Stimulated activated CD4-positive, alpha-beta T cell treated with anti-CD3 and anti-CD28 coated beads, Interleukin-1b, Interleukin-23, amount 100 ng/mL, for 1 hour (primary cell): ENCODE measurements at places on chromosomes 7 and 10.

- no peak for DNase-seq
These were observed 5.7 kb downstream of the ARPC1B start for GRCh38 chr7:99380032-99380822.

DNA sequence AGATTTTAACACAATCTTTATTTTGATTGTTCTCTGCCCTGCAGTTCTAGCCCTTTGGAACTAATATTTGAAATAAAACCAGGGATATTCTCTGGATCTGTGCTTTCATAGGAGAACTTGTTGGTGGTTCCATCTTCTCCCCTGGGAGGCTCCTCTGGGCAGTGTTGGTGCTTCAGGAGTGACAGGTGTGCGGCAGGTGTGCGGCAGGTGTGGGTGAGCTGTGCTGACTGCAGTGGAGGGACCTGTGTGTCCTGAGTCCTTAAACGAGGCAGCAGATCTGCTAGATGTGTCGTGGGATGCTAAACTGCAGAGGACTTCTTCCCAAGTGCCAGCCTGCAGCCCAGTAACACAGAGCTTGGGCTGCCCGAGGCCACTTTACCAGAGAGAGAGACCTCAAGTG is 98.4 kb downstream of the LYZL1 start:
- DNase-seq: no peak

- no peak for DNase-seq
These were observed 41.9 kb upstream of the PRKAR1B start for GRCh38 chr7:768881-769504.

- DNase-seq: no peak
These were observed 58.0 kb downstream of the NEBL start for GRCh38 chr10:20839141-20839540.

DNA sequence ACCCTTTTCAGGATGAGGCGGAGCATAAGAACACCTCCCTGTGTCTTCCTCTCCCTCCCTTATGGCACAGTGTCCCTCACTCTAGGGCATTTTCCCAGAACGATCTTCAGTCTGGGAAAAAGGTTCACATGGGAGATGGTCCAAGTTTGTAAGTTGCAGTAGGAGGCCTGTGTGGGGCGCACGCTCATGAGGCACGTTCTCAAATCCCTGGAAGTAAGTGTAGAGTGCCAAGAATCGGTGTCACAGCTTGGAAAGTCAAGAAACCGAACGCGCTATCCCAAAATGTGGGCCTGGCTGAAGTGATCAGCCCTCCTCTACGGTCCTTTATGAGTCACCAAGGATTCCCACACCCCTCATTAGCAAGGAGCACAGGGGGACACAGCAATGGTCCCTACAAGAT is 23.9 kb upstream of the SMARCD3 start:
- DNase-seq: no peak

GRCh38 chr7:521221-522070 is 1.8 kb upstream of the PDGFA start:
- no peak for DNase-seq

GRCh38 chr7:151138153-151138851 is 29.2 kb downstream of the GBX1 start:
- no peak for DNase-seq

- no peak for DNase-seq
These were observed 46.4 kb downstream of the TCF7L2 start for GRCh38 chr10:112996462-112996861.

DNA sequence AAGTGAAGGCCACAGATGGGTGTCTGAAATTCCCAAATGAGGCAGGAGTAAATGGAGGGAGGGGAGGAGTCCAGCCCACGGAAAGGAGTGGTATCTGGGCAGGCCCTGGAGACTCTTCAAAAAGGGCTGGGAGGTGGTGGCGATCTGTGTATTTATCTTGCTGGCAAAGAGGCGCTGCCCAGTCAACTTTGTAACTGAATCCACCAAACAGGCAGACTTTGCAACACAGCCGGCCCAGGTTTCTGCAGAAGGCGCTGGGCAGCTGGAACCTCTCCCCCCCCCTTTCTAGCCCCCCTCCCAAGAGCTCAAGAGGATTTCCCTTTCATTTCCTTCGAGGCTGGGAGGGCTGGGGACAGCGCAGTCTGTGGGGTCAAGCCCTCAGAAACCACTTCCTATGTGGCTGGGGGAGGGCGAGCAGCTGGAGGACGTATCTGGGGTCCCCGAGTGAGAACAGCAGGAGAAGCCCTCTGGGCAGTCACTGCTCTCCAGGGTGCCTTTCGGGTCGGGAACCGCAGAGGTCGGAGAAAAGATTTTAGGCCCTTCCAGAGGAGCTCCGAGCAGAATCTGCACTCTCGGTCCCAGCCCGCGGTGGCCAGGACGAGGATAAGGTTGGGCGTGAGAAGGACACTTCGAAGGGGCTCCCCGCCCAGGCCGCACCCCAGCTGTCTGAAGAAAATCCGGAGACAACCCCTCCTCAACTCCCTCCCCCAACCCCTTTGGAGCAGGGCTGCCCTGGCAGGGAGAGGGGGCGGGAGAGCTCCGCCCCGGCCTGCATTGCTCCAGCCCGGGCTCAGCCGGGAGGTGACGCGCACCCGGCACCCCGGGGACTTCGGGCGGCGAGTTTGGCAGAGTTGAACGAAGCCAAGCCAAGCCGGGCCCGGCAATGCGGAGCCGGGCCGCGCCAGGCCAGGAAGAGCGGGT is 965 bp downstream of the ZCCHC24 start:
- no peak for DNase-seq

- DNase-seq: no peak
These were observed 179.8 kb upstream of the PFKP start for GRCh38 chr10:2887391-2888070.

DNA sequence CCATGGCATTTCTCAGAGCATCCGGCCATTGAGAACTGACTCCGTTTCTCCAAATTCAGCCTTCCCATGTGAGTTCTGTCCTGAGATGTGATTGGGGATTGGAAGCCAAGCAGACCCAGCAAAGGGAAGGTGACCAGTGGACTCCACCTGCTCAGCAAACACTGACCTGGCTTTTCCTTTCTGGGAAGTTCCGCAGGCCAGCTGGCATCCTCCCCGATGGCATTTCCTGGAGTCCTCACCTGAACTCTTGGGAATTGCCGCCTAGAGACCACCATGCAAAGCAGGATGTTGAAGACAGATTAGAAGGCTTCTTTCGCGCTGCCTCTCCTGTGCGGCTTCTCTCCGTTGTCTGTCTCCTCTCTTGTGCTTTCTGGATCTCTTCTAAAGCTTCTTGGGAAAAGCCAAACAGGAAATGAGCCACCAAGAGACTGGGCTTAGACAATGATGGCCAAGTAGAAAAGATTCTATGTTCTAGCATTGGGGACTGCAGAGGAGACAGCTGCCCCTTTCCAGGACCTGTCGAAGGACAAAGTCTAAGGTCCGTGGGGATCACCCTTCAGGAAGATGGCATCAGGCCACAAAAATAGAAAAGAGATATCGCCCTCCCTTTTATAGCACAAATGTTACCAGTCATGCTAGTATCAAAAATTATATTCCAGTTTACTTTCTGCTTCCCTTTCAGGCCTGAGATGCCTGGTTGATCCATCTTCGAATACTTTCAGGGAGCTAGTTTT is 103.7 kb upstream of the INSYN2A start:
- no peak for DNase-seq

DNA sequence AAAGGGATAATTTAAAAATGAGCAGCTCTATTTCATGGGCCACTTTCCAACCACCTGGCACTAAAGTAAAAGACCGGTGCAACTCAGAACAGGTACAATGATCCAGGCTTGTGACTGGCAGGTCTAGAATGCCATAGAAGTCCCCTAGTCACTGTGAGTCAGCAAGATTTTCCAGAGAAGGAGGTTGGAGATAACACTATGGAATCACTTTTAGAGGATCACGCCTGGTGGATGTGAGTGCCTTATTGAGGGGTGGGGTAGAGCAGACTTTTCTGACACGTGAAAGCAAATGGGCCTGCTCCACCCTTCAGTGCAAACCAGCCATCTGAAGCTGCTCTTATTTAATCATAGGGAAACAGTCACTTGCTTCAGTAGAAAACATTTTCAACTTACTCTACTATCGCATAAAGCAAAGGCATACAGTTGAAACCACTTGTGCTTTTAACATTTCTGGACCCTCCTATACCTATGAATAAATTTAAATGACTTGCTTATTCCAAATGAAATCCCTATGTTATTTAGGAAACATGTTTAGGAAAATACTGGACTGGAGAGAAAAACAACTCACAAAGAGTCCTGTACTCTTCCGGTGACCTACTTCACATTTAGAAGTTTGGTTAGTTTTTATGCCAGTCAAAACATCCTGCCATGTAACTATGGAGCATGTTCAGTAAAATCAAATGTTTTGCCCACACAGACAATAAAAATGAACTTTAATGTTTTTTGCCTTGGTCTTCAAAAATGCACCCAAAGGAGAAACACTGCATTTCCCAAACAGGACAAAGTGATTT is 21.5 kb upstream of the AKR1C1 start:
- DNase-seq: no peak

- no peak for DNase-seq
These were observed 55.6 kb downstream of the OSBPL3 start for GRCh38 chr7:24924375-24924774.

GRCh38 chr7:30994206-30995100 is 30.7 kb downstream of the GHRHR start:
- no peak for DNase-seq

DNA sequence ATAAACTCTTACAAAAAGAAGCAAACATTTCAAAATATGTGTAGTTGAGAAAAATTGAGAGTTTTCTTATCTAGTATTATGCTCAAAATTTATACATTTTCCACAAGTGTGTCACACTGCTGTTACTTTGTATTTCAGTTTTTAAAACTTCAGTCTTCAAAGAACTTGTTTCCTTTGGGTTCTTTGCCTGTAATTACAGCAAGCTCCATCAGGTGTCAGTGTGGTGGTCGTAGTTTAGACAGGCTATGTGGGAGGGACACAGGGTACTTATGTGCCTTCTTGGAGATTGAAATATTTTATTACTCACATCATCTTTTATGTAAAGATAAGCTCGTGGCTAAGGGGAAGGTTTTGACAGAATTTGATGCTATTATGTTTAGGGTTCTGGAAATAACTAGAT is 360.5 kb downstream of the FGFR2 start:
- no peak for DNase-seq

- DNase-seq: no peak
These were observed 89.6 kb downstream of the FOXL3 start for GRCh38 chr7:379456-380138.

- DNase-seq: no peak
These were observed 93.2 kb downstream of the ADK start for GRCh38 chr10:74244097-74244685.

DNA sequence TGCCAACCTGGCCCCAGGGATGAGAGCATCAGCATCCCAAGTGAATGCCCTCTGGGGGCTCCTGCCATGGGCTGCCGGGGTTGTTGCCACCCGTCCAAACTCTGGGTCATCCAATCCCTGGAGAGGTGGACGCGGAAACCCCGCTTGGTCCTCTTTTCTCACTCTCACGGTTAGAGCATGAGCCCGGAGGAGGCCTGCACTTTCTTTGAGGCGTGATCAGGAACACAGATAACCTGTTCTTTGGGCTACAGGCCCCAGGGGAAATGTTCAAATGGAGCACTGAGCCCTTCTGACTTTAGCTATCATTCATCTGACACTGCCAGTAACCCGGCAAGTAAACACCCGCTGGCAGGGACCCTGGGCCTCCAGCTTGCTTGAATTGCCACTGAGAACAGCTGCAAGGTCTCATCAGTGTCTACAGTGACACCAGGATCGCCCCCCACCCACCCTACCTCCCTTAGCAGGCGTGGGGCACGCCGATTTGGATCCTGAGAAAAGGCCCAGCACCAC is 29.4 kb upstream of the SLF2 start:
- no peak for DNase-seq

DNA sequence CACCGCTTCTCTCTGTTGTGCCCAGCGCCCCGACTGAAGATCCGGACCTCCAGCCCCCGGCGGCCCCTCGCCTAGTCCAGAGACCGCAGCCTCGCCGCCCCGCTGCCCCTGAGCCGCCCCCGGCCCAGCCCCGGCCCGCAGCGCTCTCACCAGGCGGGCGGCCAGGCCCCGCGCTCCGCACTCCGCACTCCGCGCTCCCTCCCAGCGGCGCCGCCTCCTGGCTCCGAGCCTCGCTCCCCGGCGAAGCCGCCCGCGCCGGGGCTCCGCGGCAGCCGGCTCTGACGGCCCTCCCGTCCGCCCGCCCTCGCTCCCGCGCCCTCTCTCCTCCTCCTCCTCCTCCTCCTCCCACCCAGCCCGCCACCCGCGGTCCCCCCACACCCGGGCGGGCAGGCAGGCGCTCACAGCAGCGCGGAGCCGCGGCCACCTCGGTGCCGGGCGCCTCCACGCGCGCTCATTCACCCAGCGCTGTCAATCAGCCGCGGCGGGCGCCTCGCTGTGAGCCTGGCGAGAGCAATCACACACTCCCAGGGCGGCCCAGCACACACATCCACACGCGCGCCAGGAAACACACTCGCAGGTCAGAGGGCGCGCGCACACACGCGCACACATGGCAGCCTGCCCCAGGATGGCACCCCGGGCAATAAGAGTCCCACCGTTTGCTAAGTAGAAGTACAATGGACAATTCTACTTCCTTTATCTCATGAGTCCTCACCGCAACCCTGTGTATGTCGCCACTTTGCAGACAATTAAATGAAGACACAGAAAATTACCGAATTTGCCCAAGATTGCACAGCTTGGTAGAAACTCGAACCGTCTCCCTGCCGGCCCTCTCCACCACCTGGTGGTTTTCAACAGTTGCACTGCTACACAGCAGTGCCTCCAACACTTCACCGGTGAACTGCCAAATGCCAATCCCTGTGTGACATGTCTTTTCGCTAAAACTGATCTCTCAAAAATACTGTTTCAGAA is at the start of gene PRRT4:
Gene PRRT4 (minus strand): TSS at position 280 of the 969 bp plus-strand sequence.
- DNase-seq: no peak

GRCh38 chr10:76297780-76298281 is 866.4 kb downstream of the LRMDA start:
- no peak for DNase-seq

- no peak for DNase-seq
These were observed 438 bp downstream of the LSMEM1 start for GRCh38 chr7:112481121-112481736.

GRCh38 chr7:101160910-101161309 is 4.5 kb downstream of the VGF start:
- no peak for DNase-seq

DNA sequence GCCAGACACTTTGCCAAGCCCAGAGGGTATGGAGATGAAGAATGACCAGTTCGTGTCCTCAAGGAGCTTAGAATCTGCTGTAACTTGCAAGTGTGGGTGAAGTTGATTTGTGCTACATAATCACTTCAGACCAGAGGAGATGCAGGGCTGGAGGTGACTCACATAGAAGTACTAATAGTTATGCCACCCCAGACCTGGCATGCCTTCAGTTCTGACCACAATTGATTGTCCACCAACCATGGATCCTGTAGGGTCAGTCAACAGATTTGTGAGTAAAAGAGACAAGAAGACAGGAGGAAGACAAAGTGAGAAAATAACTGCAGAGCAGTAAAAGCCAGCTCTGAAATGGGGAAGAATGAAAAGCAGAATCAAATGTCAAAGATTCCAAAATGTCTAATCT is 51.2 kb upstream of the BMPER start:
- no peak for DNase-seq
